ENCODE measurements at places on chromosomes 6 and 20.

DNA sequence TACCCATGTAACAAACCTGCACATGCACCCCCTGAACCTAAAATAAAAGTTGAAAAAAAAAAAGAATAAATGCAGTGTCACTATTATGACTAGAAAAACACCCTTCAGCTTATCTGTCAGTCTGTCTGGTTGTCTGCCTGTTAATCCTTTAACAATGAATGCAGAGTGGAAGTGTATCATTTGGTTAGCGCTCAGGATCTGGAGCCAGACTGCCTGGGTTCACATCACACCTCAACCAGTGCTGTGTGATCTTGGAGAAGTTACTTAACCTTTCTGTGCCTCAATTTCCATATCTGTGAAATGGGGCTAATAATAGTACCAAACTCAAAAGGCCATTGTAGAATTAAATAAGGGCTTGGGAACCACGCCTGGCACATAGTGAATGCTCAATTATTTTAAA is 16.8 kb downstream of the ETV7 start:
- DNase-seq: no peak

DNA sequence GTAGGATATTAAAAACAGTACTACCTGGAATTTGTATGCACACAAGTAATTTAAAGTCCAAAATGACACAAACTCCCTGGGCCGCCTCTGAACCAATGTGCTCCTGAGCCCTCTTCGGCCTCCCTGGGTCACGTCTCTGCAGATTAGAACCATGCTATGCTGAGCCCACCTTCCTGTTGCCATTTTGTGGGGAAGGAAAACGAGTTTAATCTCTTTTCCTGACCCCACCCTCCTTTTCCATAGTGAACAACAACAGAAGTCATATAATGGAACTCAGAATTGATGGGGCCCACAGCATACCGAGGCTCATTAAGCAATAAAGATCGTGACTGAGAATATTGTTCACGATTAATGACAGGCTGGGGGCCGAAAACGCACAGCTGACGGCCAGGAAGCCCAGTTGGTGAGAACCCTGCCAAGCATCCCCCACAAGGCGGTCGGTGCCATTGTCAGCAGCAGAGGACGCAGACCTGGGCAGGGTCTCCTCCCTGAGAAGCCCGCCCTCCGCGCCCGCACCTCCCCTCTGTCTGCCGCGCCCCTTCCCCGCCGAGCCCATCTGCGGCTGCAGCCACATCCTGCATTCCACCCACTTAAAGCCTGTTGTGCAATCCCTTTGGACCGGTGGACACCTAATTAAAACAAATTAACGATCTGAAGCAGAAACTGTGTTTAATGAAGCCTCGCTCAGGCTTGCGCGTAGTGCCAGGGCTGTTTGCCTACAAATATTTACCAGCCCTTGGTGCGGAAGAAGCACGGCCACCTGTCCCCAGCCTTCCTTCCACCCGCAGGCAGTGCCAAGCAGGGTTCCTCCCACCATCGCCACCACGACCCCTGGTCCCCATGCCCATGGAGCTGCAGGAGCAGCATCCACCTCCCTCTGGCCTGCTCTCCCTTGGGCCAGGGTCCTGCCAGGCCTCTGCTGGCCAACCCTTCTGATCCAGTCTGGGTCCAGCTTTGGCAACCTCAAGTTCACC is 68.1 kb downstream of the DLL1 start:
- no peak for DNase-seq

DNA sequence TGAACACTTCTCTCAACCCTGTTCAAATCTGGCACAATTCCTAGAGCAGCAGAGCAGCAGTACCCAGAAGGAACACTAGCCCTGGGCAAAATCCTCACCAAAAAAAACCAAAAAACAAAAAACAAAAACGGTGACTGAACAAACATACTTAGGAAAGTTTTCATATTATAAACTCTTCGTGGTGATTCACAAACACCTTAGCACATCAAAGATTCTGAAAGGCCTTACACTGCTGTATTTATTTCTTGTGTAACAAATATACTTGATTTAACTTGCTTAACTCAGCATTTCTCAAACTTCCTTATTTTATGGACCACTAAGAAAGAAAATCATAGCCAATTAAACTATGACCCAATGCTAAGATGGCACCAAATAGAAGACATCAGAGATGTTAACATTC is 57.8 kb upstream of the RREB1 start:
- DNase-seq: no peak

- DNase-seq: no peak
Observed at GRCh38 chr6:44305200-44305725, 7.9 kb downstream of the AARS2 start.

- no peak for DNase-seq
Observed at GRCh38 chr6:158416883-158417759, 104.9 kb downstream of the TULP4 start.

DNA sequence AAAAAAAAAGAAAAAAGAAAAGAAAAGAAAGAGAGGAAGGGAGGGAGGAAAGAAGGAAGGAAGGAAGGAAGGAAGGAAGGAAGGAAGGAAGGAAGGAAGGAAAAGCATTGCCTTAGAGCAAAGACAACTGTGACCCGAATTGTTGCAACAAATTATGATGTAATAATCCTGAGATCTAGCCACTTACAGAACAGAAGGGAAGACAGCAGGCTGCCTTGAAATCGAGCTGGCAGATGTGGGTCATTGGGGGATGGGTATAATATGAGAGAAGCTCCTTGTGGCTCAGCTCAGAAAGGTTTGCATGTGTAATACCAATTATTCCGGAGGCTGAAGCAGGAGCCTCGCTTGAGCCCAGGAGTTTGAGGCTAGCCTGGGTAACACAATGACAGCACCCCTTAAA is 208.1 kb upstream of the PROKR2 start:
- DNase-seq: no peak

DNA sequence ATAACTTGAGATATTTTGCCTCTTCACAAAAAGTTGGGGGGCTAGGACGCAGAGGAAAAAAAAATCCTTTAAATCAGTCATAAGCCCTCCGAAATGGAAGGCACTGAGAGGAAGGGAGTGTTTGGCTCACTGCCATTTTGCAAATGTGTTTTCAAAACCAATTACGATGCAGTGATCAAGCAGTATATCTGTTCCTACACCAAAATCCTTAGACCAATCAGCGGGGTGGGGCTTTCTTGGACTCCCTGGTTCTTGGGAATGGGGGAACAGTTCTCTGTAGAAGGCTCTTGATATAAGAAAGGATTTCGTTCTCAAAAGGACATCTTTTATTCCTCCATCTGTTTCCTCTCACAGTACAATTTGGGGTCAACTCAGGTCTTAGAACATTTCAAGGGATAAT is 478.6 kb upstream of the JARID2 start:
- no peak for DNase-seq

GRCh38 chr6:110645685-110646418 is 169.4 kb downstream of the CDK19 start:
- no peak for DNase-seq

DNA sequence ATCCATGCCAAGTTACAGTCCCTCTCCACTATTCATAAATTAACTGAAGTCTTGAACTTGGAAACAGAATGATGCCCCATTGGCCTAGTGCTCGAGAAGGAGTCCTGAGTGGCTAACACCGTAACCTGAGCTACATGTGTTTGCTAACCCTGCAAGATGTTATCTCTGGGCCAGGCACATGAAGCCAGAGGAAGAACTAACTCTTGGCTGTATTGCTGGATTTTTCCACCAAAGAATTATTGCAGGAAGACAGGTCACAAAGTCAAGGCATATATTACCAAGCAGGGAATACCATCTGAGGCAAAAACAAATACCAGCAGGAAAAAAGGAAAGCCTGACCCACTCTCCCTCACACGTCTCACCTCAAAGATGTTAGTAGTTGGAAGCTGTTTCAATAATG is 148.9 kb upstream of the PHACTR1 start:
- no peak for DNase-seq

GRCh38 chr20:4601630-4602296 is 119.9 kb upstream of the PRND start:
- no peak for DNase-seq

- no peak for DNase-seq
Observed at GRCh38 chr6:120055071-120055470, 705.5 kb upstream of the MAN1A1 start.

GRCh38 chr20:17568972-17569521 is 828 bp upstream of the DSTN start:
- no peak for DNase-seq

GRCh38 chr6:46501136-46502089 is 10.2 kb upstream of the RCAN2 start:
- no peak for DNase-seq

- peak; percentile 16 for DNase-seq
Observed at GRCh38 chr20:64065974-64066343, 3.0 kb downstream of the TCEA2 start.

DNA sequence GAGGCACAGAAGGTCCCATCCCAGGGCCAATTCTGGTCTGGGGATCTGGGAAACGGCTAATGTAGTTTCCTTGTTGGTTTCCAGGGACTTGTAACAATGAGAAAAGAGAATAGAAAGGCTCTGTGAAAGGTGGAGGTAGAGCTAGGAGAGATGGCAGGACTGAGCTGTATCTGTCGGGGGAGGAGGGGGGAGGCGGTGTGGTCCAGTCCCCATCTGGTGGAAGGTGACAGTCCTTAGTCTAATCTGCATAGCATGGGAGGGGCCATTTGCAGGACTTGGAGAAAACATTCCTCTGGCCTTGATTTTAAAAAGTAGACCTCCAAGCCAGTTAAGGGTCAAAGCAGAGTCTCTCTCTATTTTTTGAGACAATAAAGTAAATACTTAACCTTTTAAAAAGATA is 137.1 kb downstream of the DNAH8 start:
- DNase-seq: no peak

GRCh38 chr20:43728686-43729255 is 2.0 kb upstream of the GTSF1L start:
- DNase-seq: no peak

DNA sequence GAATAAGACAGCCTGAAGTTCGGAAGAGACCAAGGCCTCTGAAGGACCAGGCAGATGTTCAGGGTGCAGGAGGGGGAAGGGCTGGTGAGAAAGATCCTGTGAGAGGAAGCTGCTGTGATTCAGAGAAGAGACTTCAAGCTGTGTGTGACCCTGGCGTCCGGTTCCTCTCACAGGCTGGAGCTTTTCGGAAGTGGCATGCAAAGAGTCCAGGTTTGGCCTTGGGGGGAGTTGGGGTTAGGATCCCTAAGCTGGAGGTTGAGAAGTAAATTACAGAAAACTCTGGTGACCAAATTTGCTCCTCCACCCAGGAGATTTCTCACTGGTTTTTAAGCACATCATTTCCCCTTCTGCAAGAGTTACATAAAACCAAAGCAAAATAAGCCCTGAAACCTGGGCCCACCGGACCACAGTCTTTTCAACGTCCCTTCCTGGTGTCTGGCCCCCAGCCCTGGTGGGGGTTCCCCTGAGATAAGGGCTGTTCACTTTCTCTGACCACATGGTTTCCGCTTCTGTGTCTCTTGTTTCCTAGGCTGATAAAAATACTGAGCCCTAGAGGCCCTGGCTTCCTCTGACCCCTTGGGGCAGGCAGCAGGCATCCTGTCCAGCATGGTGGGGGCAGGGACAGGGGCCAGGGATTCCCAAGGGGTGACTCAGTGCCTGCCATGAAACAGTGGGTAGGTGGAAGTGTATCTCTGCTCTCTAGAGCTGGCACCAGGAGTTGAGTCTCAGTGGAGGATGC is 12.0 kb upstream of the LTA start:
- no peak for DNase-seq

GRCh38 chr6:4459032-4459431 is 317.2 kb upstream of the CDYL start:
- DNase-seq: no peak

DNA sequence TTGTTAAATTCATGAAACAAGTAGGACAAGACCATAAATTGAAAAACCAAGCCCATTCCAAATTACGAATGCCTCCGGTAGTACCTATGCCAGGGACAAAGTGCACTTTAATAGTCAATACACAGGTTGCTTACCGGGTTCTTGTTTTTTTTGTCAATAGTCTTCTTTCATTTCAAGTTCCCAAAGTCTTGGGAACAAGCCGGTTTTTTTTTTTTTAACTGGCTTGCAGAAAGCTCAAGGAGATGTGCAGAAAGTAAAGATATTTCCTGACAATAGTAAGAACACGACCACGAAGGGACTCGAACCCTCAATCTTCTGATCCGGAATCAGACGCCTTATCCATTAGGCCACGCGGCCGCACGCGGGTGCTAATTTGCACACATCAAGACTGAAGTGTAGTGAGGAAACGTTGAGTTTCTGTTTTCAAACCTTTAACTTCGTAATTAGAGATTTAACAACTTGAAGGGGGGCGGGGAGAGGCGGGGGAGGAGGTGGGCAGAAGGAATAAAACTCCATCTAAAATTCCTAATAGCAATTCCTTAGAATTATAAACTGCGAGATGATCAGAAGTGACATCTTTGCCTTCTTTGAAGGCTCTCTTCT is 181.0 kb downstream of the TRIM27 start:
- no peak for DNase-seq

GRCh38 chr6:100892693-100893092 is 11.6 kb upstream of the ASCC3 start:
- no peak for DNase-seq

DNA sequence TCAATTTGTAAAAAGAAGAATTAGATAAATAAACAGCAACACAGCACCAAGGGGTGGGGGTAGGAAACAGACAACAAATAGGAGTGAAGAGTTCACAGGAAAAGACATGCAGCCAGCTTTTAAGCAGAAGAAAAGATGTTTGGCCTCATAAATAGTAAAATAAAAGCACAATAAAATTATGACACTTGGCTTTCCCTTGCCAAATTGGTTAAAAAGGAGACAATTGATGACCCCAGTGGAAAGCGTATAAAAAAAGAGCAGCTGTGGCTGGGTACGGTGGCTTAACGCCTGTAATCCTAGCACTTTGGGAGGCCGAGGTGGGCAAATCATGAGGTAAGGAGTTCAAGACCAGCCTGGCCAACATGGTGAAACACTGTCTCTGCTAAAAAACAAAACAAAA is 29.1 kb downstream of the BCAS1 start:
- no peak for DNase-seq

- no peak for DNase-seq
Observed at GRCh38 chr6:31272836-31273626, 1.1 kb upstream of the HLA-C start.

- DNase-seq: no peak
Observed at GRCh38 chr6:67219346-67219745, 1415.7 kb upstream of the ADGRB3 start.

DNA sequence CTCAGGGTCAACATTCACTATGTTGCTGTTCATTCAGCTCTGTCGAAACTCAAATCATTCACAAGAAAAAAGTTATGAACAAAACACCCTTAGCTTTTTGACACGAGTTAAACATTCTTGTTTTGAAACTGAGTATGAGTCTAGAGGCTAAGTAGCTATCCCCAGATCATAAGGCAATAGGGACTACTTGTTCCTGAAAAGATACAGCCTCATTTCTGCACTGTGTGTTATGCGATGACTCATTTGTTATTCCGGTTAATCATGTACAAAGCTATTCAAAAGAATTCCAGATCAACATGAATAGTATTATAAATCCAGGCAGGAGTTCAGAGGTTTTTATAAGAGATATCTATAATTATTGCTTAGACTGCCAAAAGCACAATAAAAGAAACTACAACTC is 908.0 kb downstream of the QKI start:
- no peak for DNase-seq

GRCh38 chr20:23937303-23938117 is 51.1 kb downstream of the GGTLC1 start:
- DNase-seq: peak; percentile 21

- no peak for DNase-seq
Observed at GRCh38 chr6:152124429-152125074, 317.1 kb downstream of the ESR1 start.

Measured in stimulated activated CD8-positive, alpha-beta memory T cell treated with anti-CD3 and anti-CD28 coated beads, Interleukin-7, amount 100 ng/mL, for 1 hour (primary cell).